SJCRH30 (cell line): ENCODE measurements at places on chromosomes 3 and 15. TPM values are rescaled to one million over a fixed set of nuclear protein-coding genes. Genes with fewer than 3 reads are reported as not detected.

CADM2 gene
- total RNA-seq = 12.0 and 20.8 TPM in 2 replicates

DNA sequence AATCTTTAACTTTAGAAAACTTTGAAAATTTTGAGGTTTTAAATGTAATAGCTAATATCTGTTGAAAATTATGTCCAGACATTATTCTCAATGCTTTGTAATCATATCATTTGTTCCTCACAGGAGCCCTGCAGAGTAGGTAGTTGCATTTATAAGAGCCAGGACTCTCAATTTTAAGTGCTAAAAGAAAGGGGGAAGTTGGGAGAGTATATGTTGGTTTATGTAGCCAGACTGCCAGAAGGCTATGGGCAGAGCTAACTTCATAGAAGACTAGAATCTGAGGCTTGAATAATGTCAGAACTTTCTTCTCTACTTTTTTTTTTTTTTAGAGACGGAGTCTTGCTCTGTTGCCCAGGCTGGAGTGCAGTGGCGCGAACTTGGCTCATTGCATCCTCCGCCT lies 9.1 kb downstream of the VPS8 start:
- no peak for DNase-seq

CSTA gene
- total RNA-seq = not detected in 2 replicates

DNA sequence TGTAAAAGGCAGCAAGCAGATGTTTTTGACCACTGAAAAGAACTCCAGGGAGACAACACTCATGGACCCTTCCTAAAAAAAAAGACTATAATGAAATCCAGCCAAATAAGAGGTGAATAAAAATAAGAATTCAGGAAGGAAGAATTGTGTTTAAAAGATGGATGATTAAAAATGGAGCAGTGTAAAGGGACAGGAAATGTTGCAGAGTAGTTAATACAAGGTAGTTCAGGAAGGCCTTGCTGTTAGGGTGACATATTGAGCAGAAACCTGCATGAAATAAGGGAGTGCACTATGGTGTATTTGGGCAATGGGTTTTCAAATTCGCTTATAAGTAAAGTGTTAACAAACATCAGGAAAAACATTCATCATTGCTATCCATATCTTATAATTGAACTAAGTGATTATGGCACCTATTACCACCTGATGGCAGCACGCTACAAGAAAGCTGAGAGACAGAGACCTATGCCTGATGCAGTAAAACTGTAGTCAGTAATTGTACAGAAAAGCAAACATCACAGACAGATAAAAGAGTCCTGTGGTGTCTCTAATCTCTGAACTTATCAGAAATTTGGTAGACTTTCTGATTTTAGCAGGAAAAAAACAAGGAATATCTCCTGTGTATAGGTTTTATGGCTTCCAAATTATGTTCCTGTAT lies 5.8 kb upstream of the DBR1 start:
- peak; percentile 33 for DNase-seq

DNA sequence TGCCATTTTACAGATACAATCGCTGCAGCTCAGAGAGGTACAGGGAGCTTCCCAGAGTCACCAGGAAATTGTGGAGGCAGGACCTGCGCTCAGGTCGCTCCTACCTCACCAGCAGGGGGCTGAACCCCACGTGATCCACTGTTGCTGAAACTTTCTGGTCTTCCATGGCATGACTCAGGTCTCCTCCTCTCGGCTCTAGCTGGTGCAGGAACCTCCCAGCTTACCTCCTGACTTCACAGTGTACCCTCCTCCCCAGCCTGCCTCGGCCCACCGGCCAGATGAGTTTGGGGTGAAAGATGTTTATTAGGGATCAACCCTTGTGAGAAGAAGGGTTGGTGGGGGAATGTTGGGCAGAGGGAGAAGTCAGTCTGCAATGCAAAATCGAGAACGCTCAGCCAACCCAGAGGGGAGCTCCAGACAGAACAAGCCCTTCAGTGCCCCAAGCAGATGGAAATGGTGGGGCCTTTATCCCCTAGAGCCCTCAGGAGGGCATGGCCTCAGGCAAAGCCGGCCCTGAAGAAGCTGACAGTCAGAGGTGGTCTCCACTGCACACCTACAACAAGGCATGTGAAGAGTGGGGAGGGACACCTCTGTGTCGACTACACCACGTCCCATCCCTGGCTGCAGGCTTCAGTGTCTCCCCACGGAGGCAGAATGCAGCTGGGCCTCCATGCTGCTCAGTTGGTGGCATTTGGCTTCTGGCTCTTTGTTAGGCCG lies 118.6 kb upstream of the PRR20G start:
- peak; percentile 17 for DNase-seq

- no peak for DNase-seq
Observed at GRCh38 chr15:92907896-92908712, 8.0 kb downstream of the CHD2 start.

- DNase-seq = no peak
Observed at GRCh38 chr15:48851956-48852355, 26.0 kb upstream of the EID1 start.

MAP1A gene
- 10.1 and 10.3 TPM in 2 replicates for total RNA-seq

DNA sequence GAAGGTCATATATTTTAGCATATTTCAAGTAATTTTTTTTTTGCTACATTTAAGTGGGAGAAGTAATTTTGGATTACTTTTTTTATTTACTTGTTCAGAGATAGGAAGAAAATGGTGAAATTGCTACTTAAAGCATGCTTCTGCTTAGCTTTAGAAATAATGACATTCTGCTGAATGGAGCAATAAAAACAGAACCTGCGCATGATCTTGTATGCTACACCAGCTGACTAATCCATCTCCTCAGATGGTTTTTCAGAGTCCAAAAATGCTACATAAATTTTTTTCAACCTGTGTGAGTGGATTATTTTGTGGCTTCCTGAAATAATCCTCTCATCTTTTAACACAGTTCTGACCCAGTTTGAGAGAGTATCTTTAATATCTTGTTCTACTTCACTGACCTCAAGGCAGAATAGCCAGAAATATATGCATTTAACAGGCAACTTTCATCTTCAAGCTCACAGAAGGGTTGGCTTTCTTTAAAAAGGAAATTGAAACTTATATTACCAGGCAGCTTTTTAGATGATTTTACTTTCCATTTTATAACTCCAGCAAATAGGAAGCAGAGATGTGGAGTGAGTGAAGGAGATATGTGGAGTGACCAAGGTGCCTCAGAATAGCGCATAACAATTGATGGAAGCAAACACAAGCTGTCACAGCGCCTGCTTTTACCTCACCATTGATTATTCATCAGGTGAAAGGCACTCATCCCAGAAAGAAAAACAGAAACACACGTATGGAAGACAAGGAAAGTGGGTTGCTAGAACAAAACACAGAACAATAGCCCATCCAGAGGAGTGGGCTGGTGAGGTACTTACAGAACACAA lies 136.6 kb downstream of the TGFBR2 start:
- DNase-seq = no peak

DNA sequence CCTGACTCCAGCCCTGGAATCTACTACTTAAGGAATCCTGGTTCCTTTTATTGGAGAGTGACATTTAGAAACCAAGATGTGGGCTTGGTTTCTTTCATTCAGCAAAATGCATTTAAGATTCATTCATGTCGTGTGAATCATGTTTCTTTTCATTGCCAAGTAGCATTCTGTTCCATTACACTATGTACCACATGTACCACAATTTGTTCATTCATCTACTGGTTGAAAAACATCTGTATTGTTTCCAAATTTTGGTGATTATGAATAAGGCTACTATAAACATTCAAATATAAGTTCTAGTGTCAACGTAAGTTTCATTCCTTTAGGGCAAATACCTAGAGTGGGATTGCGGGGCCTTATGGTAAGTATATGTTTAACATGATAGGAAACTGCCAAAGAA lies 264.2 kb downstream of the VPS13C start:
- no peak for DNase-seq

TEX55 gene
- total RNA-seq = 0.10 and 0.13 TPM in 2 replicates
